Fibroblast of skin of right biceps (primary cell): ENCODE measurements at places on chromosomes 4 and X.
A peak's percentile ranks its signal among the peaks of the same experiment; 100 is the strongest.

DNA sequence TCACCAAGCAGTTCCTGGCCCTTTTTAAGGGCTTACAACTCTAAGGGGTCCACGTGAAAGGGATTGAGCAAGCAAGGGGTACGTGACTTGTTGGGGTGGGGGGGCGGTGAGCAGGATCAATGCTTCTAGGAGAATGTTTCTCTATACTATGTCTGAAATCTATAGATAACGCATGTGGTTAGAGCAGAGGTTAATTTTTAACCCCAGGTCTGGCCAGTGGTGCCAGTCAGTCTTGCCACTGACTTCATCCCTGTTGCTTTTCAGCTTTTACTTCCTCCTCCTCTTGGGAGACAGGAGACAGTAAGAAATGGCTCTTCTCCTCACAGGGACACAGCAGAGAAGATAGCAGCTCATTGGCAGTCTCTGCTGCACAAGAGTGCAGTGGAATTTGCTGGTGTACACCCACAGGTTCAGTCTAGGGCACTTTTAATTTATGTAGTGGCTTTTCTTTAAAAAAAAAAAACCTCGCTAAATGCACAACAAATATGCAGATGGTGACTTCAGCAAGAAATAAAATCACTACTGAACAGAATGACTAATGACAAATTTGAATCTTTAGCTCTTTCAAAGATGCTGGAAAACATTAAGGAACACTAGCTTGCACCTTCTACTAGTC is 190.5 kb downstream of the CCNG2 start:
- DNase-seq = no peak

GRCh38 chrX:13076176-13076961 is 31.9 kb upstream of the FAM9C start:
- DNase-seq = no peak

- no peak for DNase-seq
These were observed 246.0 kb downstream of the CXXC4 start for GRCh38 chr4:104248726-104249125.

DNA sequence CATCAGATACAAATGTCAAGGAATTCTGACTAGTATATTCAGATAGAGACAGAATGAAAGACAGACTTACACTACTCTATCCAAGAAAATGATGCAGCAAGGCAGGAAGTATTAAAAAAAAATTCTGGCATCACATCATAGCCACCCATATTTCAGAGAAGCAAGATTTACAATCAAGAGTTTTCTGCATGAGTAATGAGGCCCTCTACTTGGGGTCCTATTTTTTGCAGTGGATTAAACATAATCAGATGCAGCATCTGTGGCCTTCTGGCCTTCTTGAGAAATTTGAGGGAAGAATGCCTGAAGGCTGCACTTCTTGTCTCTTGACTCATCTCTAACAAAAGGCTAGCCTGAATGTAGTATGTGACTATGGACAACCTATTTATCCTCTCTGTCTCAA is 48.2 kb upstream of the SLIT2 start:
- peak; percentile 99 for DNase-seq

DNA sequence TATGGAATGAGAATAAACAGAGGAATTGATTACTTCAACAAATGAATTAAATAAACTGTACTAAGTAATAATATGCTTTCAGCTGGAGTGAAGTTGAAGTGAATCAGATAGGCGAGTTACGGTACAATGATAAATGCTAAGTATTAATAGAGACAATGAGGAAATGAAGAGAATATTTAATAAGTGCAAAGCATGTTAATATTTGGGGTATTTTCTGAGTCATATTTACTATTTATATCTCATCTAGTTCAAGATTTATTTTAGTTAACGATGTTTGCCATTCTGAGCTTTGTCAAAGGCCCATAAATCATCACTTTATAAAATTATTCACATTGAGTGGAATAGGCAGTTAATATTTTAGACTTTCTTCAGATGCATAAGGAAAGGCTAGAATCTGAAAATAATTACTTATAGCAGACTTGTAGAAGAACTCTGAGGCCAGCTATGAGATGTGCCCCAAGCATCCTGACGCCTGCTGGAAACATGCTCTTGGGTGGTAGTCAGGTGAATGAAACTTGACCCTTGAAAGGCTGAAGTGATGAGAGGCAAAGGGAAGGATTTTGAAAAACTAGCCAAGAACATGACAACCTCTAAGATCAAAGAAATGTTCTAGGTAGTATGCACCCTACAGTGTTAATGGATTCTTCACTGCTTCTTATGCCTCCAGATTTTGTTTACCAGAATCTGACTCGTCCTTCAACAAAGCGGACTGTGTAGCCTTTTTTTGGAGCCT is 133.8 kb upstream of the STIM2 start:
- no peak for DNase-seq

GRCh38 chrX:26219351-26219750 is 3.4 kb downstream of the MAGEB5 start:
- DNase-seq = no peak

- peak; percentile 35 for DNase-seq
These were observed 25.6 kb downstream of the ZRSR2 start for GRCh38 chrX:15815779-15816437.

GRCh38 chr4:21749924-21750323 is 198.6 kb downstream of the KCNIP4 start:
- DNase-seq = no peak

DNA sequence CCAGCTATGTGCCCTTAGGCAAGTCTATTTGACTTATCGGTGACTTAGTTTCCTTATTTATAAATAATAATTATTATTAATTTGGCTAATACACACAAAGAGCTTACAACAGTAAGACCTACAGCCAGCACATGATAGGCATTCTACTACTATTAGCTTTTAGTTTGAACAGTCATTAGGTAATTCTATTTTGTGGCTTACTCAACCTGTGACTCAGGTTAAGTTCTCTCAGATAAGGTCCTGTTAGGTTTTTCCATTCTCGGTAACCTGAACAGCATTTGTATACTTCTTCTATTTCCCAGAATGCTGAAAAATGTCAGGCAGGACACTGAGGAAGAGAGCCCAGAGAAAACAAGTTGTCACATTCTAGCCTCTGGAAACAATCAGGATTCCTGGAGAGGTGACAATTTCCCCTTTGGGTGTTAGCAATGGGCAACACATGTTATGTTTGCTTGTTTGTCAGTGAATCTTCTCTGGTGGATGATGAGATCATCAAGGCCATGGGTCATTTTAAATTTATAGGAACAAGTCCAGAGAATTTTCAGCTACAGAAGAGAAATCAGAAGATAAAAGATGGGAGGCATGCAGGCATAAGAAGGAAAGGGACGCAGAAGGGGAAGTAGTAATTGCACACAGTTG is 2144.7 kb downstream of the PCDH7 start:
- no peak for DNase-seq

GRCh38 chr4:136424052-136424451 is 1108.2 kb downstream of the PCDH18 start:
- no peak for DNase-seq

DNA sequence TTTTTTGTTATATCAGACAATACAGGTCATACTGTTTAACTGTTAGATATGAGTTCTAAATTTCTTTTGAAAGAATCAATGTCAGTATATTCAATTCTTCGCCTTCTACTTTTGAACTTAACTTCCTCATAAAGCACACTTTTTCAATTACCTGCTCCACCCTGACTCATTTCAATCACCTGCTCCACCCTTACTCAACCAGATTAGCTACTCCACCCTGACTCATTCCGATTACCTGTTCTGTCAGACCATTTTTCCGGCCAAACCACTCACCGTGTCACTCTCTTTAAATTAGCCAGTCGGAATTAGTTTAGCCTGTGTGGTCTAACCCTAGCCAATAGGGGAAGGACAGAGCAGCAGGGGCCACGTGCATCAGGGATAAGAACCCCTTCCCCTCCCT is 751.8 kb upstream of the POU3F4 start:
- DNase-seq = no peak

GRCh38 chrX:107739541-107739940 is 36.0 kb downstream of the TSC22D3 start:
- DNase-seq = no peak

- no peak for DNase-seq
These were observed 542.2 kb upstream of the EPHA5 start for GRCh38 chr4:66212489-66212888.

GRCh38 chrX:120144178-120144844 is 14.1 kb upstream of the RHOXF2 start:
- no peak for DNase-seq

GRCh38 chrX:136692271-136692670 is 44.3 kb downstream of the CD40LG start:
- DNase-seq = no peak

- DNase-seq = no peak
These were observed 93.3 kb downstream of the YIPF7 start for GRCh38 chr4:44558031-44558605.

- DNase-seq = peak; percentile 92
These were observed at the start of gene PDLIM5 for GRCh38 chr4:94451695-94452475. TSS of gene PDLIM5 (plus strand) at chr4:94451942. CDS start at chr4:94455289, 3,347 bp downstream.

DNA sequence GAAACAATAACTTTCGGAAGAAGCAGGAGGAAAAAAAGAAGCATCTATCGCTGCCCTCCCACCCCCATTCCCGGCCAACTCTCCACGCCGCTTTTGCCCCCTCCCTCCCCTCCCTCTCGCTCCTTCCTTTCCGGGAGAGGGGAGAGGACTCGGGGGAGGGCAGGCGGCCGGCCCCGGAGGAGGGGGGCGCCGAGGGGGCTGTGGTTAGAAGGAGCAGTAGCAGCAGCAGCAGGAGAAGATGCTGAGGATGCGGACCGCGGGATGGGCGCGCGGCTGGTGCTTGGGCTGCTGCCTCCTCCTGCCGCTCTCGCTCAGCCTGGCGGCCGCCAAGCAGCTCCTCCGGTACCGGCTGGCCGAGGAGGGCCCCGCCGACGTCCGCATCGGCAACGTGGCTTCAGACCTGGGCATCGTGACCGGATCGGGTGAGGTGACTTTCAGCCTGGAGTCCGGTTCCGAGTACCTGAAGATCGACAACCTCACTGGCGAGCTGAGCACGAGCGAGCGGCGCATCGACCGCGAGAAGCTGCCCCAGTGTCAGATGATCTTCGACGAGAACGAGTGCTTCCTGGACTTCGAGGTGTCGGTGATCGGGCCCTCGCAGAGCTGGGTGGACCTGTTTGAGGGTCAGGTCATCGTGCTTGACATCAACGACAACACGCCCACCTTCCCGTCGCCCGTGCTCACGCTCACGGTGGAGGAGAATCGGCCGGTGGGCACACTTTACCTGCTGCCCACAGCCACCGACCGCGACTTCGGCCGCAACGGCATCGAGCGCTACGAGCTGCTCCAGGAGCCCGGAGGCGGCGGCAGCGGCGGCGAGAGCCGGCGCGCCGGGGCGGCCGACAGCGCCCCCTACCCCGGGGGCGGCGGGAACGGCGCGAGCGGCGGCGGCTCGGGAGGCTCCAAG is 1.3 kb downstream of the PCDH7 start:
- peak; percentile 31 for DNase-seq

GRCh38 chrX:47530049-47530448 is 31.0 kb upstream of the ARAF start:
- no peak for DNase-seq

GRCh38 chrX:39476604-39477021 is 621.1 kb downstream of the BCOR start:
- peak; percentile 26 for DNase-seq

DNA sequence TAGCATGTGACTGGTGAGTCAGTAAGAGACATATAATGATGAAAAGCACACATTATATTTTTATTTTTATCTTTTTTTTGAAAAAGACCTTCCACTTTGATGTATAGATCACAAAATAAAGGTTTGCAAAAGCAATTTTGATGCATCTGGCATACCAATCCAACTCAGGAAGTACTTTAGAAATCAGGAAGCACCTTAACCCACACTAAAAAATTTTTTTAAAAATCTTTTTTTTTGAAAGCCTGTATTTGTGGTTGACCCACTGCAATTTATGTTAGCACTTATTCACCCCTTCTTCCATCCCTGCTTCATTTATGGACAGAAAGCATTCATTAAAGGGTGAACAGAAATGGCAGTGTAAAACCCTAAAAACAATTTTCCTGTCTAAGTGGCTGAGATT is 16.6 kb downstream of the TMEM255A start:
- no peak for DNase-seq

GRCh38 chr4:113248320-113248719 is 198.9 kb downstream of the ANK2 start:
- no peak for DNase-seq

DNA sequence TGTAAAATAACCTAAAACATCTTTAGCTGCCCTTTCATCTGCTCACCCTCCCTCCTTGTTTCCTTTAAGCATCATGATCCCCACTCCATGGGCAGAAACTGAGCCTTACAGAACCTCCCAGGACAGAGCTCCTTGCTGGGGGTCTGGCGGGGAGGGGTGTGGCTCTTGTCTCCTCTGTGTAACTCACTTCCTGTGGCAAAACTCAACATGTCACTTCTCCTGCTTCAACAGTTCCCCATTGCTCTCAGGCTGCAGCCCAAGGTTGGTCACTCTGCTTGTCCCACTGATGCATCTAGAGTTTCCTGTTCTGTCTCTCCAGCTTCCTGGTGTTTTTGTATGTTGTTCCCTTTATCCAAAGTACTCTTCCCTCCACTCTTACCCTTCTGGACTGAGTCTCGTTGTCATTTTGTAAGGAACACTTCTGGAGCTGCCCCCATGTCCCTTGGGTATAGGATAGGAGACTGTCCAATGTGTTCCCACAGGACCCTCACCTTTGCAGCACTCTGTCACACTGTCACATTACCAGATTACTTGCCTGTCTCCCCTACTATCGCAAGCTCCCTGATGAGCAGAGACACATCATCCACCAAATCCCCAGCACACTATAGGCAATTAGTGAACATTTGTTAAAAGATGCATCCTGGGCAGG is 19.6 kb downstream of the TMEM31 start:
- DNase-seq = peak; percentile 30

GRCh38 chr4:145815626-145816025 is 123.0 kb downstream of the ZNF827 start:
- peak; percentile 35 for DNase-seq

GRCh38 chr4:1323635-1324442 is 23.2 kb upstream of the UVSSA start:
- DNase-seq = peak; percentile 88

- DNase-seq = peak; percentile 62
These were observed 29.0 kb downstream of the REELD1 start for GRCh38 chr4:146243141-146243882.

DNA sequence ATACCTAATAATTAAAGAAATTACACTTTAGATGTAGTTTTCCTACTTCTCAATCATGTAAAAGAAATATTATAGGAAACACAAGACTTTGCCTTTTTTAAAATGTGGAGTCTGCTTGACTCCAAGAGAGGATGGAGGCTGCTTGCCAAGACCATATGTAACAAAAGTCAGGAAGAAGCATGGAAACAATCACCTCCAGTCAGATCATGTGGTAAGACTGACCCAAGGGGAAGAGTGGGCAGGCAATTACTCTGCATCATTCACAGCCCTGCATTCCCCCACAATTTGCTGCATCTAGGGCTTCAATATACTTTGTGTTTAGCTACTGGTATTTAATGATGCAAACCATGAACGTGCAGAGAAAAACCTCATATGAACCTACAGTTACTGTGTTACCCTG is 78.0 kb upstream of the RXFP1 start:
- no peak for DNase-seq
